Gastroesophageal sphincter (tissue), 4 donors: ENCODE measurements at places on chromosomes 5 and 9.

DNA sequence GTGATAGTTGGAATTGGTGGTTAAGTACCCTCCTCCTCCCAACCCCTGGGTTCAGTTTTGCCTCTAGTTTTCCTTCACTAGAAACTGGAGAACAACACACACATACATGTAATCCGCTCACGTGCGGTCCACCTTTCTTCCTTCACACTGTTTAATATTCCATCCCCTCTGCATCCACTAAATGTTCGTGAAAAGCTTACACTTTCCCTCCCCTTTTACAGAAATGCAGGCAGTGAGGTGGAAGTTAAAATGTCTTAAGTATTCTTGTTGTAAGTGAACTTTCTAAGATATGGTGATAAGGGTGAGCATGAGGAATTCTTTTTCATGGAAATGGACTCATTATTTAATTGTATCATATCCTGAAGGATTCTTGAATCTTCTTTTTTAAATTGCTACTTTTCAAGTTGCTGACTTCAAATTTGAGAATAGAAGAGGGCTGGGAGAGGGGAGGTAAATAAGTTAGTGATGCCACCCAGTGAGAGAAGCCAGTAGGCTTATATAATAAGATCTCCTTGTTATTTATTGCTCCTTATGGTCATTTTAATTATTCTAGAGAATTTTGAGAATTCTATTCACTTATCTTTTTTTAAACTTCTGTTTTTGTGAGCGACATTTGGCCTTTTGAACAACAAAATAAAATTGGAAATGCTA lies 90.2 kb downstream of the TLE4 start:
- ATAC-seq: no peak

GRCh38 chr5:57776035-57776434 lies 293.4 kb upstream of the ACTBL2 start:
- ATAC-seq: no peak

GRCh38 chr9:117046666-117047327 lies 359.7 kb downstream of the TRIM32 start:
- ATAC-seq: no peak

- no peak for ATAC-seq
These were observed 467.7 kb upstream of the ACO1 start for GRCh38 chr9:31916591-31917241.

GRCh38 chr5:125109816-125110215 lies 363.4 kb upstream of the ZNF608 start:
- no peak for ATAC-seq

- peak; percentile 89 for ATAC-seq
These were observed 304.7 kb upstream of the MSX2 start for GRCh38 chr5:174419540-174420132.

DNA sequence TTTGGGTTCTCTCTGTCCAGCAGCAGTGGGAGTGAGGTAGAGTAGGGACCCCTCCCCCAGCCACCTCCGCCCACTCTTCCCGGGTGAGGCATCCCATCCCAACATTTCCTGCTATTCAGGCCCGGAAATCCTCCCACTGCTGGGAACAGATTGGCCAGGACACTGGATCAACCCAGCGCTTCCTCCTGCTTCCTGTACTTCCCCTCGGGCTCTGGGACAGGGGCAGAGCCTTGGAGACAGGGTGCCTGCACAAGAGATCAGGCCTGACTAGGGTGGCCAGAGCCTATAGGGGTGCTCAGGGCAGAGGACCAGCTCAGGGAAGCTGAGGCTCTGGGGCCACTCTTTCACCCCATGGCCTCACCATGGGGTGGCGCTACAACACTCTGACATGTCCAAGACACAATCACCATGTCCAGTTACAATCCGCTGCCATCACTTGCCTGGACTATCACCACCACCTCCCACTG lies 14.5 kb downstream of the SH2D3C start:
- peak; percentile 73 for ATAC-seq

GRCh38 chr9:12697719-12698118 lies 4.5 kb downstream of the TYRP1 start:
- ATAC-seq: no peak

DNA sequence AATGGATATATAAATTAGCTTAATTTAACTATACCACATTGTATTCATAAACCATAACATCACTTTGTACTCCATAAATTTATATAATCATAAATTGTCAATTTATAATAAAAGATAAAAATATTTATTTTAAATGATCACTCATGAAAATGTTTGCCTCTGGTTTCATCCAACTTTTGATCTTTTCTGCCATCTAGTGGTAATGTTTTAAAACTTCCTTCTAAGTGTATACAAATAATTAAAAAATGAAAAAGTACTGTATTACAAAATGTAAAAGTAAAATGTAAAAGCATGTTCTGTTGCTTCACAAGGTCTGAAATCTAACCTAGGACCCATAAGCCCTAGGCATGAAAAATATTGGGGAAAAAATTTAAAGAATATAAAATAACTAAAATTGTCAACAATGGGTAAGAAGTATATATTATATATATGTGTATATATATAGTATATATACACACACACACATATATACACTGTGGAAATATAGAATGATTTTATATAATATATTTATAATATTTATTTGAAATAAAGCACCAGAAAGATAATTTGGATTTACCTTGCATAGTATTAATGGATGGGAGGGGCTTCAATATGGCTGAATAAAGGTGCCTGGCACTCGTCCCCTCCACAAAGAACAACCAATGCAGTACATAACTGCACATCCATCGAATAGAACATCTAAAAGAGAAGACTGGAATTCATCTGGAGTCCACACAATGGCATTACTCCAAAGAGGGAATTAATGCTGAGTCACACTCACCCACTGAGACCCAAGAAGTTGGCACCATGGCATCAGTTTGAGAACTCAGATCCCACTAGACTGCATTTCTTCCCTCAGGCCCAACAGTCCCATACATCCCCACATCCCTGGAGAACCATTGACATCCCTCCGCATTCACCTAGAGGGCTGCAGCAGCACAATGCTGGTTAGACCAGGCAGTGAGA lies 32.5 kb downstream of the ANXA1 start:
- no peak for ATAC-seq

DNA sequence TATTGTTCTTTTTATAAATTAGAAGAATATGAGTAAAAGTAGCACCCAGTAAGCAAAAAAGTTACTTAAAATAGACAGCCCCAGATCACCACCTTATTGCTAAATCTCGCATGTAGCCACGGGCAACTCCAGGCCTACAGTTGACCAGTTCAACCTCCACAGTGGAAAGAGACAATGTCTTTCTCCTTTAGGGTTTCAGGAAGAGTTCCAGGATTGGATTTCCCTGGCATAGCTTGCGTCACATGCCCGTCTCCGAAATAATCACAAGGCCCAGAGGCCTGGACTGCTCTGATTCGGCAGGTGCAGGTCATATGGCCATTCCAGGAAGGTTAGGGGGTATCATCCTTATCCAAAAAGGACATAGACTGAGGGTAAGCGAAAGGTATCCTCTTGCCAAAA lies 9.9 kb upstream of the PFDN1 start:
- no peak for ATAC-seq

- ATAC-seq: peak; percentile 43
These were observed 8.2 kb downstream of the NDUFA8 start for GRCh38 chr9:122151267-122151828.

DNA sequence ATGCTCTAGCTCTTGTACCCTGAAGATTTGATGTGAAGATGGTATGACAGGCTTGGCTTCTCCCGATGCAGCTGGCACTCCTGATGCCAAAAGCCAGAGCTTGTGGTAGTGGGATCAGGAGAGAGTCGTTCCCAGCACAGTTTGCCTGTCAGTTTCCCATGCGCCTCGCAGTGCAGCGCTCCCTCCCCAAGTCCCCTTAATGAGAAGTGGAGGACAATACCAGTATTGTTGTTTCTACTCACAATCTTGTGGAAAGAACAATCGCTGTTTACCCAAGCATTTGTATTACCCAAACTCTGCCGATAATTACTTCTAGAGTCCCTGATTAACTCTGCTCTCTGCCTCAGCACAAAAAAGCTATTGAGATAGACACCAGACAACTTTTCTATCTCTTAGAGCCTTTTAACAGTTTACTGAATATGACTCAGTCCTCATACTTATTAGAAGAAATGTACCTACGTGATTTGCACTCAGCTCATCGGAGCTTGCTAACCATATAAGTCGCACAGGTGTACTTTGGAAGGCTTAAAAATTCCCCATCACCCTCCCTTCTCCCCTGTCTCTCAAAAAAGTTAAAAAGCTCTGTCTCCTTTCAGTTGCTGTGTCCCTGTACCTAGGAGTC lies 283.2 kb upstream of the TMEM161B start:
- no peak for ATAC-seq

- peak; percentile 48 for ATAC-seq
These were observed 41.3 kb downstream of the VPS13A start for GRCh38 chr9:77218612-77219011.

DNA sequence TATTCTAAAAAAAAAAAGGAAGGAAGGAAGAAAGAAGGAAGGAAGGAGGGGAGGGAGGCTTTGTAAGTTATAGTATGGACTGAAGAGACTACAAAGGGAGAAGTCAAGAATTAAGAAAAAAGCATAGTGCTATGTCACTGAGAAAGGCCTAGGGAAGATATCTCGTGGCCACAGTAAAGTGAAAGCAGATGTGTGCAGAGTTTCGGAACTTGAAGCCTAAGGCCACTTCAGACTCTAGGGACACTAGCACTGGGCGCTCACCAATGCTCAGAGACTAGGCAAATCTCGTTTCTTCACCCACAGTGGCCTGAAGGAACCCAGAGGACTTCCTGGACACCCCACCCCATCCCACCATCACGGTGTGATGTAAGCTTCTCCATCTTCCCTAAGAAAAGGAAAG lies 181.4 kb upstream of the TRPM3 start:
- no peak for ATAC-seq

- no peak for ATAC-seq
These were observed 35.2 kb downstream of the MARVELD2 start for GRCh38 chr5:69450116-69450515.

DNA sequence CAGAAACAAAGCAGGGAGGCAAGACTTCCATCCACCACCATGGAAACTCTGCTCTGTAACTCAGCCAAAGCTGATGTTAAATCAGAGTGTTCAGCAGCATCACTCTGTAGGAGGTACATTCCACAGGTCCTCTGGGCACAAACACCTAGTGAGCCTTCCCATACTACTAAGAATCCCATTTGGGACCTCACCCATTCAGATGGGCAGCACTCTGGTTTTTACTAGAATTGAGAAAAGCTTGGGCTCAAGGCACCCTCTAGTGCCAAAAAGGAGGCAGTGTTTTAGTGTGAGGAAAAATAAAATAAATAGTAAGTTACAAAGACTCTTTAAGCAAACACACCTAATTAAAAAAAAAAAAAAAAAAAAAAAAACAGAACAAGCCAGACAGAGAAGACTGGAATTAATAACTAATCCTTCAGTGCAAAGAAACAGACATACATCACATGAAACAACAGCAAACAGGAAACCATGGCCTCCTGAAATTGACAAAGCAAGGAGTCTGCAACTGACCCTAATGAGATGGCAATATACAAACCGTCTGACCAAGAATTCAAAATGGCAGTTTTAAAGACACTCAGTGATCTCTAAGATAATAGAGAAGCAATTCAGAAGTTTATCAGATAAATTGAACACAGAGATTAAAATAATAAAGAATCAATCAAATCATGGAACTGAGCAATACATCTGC lies 159.5 kb downstream of the GNA14 start:
- ATAC-seq: no peak

DNA sequence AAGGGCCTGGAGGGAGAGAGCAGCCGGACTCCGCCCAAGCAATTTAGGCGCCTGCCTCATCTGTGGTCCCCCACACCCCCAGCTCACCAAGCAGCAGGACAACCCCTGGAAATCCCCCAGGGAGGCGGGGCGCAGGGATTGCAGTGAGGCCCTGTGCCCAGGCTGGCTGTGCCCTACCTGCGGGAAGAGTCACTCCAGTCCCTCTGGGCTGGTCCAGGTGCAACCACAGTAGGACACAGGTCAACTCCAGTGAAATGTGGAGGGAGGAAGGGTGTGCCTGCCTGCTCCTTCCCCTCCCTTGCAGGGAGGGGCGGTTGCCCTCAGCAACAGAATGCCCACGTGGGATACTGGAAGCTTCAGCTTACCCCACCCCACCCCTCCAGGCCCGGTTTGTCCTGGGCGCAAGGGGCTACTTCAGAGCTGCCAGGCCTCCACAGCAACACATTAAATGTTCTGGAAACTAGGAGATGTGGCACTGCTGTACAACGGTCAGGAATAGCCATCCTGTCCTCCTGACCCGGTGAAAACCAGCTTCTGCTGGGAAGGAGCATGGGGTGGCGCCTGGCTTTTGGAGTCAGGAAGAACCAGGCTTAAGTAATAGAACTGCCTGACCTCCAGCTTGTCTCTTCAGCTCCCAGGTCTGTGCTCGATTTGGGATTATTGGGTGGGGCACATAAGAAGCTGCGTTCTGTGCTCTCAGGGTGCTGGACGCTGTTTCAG lies 22.5 kb downstream of the ABO start:
- peak; percentile 57 for ATAC-seq

GRCh38 chr5:127609957-127610356 lies 38.9 kb upstream of the CTXN3 start:
- no peak for ATAC-seq

GRCh38 chr9:132646726-132647125 lies 23.1 kb downstream of the DDX31 start:
- ATAC-seq: no peak

DNA sequence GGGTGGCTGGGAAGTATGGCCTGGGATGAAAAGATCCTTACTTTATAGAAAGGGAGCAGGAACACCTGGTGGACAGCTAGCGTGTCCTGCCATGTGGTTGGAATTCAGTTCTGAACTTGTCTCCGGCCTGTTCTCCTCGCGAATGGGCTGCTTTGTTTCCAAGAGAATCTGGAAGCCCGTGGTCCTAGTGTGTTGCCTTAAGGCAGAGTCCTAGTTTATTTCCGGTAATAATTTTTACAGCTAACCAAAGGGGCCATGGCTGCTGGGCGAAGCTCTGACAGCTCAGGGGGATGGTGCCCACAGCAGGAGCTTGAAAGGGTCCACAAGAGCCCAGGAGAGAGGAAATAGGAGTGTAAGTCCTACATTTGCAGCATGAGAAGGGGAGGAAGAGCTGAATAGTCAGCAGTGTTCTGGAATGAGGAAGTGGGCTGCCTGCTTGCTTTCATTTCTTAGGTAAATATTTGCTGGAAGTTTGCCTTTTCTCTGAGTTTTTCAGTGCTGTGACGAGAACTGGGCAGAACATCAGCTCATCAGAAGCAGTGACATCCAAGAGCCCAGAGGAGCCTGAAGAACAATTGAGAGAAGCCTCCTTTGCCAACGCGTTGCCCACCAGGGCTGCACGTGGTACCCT lies 13.1 kb upstream of the IGFBPL1 start:
- ATAC-seq: no peak

DNA sequence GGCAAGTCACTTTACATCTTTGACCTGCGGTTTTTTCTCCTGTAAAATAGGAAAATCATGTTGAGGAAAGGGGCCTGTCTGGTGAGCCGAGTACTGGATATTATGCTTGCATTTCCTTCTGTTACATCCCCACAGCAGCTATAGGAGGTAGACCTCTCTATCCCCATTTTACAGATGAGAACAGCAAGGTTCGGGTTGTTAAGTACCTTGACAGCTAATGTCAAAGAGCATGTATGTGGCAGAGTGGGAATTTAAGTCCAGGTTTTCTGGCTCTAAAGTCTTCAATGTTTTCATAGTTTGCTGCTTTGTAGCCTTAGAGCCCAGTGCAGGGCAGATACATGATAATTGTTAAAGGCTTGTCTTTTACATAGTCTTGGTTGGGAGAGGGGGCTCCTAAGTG lies 2.8 kb downstream of the TMEM268 start:
- no peak for ATAC-seq
